Heart left ventricle (tissue), 16 donors: ENCODE measurements at places on chromosomes 1 and 21. TPM values are rescaled to one million over a fixed set of nuclear protein-coding genes. Genes with fewer than 3 reads are reported as not detected.

DNA sequence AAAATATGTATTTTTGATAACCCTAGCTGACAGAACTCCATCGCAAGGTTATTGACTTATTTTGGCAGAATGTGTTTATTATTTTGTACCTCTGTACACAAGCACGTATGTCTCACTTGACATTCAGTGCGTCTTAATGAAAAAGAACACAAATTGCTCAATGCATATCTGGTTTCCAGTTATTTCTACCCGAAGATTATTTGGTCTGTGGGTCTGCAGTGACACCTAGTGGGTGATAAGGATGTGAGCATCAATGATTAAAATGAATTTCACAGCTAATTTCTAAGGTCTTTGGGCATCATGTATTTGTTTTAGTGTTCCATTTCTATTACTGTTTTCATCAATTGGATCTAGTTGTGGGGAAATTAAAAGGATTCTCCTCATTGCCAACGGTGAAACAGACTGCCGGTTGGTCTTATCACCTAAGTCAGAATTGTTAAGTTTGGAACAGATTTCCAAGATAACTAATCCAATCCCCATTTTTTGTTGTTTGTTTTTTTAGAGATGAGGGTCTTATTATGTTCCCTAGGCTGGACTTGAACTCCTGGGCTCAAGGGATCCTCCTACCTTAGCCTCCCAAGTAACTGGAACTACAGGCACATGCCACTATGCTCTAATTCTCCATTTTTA, 13.9 kb downstream of the DDX20 start:
- peak; percentile 31 for DNase-seq

- DNase-seq = no peak
These were observed 119.4 kb downstream of the AKT3 start for GRCh38 chr1:243730487-243731150.

DNA sequence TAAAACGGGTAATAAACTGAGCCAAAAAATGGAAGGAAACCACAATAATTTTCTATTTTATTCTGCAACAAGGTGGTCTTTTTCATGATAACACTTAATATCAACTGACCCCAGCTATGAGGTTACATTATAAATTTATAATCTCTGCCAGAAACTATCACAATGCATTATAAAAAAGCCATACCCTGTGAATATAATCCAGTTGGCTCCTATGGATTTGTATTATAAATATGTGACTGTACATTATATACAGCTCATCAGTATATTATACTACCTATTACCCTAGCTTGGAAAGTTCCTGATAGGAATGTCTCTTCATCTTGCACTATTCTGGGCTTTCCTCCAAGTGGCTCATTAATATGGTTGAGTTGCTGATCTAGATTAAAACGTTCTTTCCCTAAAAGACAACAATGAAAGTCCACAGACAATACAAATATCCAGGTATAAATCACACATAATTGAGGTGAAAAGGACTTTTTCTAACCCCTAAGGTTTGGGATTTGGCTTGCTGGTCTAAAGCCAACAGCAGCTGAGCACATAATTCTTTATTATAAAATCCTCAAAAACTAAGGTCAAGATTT, 487.7 kb downstream of the TTLL7 start:
- no peak for DNase-seq

DNA sequence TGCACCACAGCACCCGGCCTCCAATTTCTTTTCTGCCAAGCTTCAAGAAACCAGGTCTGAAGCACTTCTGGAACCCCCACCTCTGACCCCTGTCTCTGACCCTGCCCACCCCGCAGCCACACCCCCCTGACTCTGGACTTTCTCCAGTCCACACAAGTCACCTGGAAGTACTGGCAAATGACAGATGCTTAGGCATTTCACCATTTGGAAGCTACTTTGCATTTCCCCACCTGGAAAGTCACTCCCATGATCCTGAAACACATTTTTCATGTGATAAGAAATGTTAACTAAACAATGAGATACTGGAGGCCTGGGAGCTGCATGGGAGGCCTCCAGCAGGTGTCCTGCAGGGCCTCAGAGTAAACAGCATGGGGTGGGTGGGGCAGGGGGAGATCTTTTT, 45.7 kb downstream of the NTPCR start:
- DNase-seq = no peak

LCE6A gene
- polyA plus RNA-seq = not detected

TNFSF4 gene
- 0.42 TPM for polyA plus RNA-seq
